ENCODE measurements at places on chromosomes 13 and 19. TPM values are rescaled to one million over a fixed set of nuclear protein-coding genes. Genes with fewer than 3 reads are reported as not detected.

LGI4 gene
- total RNA-seq = 1.9 TPM

DNA sequence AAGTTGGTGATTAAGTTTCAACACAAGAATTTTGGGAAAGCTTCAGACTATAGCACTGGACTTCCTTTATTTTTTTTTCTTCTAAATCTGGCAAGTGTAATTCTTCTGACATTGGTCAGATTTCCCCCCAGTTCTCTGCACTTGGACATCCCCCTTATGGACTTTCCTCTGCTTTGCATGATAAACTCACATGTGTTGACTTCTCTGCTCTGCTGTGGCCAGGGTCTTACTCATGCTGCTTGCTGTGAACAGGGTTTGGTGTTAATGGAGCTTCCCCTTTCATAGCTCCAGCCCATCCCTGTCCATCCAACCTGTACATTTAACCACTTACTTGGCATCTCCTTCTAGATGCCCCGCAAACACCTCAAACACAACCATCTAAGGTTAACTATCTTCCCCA is 70.5 kb upstream of the SPATA13 start:
- no peak for DNase-seq

ATP4B gene
- total RNA-seq = not detected

GRCh38 chr19:45421947-45422498 is 1.7 kb downstream of the ERCC1 start:
- DNase-seq = no peak

DNA sequence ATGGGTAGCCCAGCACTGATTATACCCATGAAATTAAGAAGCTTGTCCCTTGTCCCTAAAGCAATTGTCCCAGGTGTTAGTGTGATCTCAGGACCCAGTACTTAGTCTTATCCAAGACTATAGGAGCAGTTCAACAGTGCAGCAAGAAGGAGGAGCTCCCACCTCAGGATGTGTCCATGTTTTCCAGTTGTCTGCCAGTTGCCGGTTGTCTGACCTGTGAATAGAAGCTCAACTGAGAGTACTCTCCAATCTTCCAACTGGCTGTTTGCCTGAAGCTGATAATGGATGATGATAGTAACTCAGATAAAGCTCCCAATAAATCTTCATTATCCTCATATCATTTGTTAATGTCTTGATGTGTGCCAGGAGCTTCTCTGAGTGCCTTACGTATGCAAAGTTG is 107.2 kb upstream of the HTR2A start:
- DNase-seq = no peak

- no peak for DNase-seq
Observed at GRCh38 chr19:7662657-7663056, 6.2 kb upstream of the RETN start.

SIGLEC5 gene
- total RNA-seq = not detected
